Kidney glomerular epithelial cell (primary cell): ENCODE measurements at places on chromosomes 7 and 10.

GRCh38 chr10:5656737-5657579 lies 9.4 kb downstream of the ASB13 start:
- DNase-seq = no peak

DNA sequence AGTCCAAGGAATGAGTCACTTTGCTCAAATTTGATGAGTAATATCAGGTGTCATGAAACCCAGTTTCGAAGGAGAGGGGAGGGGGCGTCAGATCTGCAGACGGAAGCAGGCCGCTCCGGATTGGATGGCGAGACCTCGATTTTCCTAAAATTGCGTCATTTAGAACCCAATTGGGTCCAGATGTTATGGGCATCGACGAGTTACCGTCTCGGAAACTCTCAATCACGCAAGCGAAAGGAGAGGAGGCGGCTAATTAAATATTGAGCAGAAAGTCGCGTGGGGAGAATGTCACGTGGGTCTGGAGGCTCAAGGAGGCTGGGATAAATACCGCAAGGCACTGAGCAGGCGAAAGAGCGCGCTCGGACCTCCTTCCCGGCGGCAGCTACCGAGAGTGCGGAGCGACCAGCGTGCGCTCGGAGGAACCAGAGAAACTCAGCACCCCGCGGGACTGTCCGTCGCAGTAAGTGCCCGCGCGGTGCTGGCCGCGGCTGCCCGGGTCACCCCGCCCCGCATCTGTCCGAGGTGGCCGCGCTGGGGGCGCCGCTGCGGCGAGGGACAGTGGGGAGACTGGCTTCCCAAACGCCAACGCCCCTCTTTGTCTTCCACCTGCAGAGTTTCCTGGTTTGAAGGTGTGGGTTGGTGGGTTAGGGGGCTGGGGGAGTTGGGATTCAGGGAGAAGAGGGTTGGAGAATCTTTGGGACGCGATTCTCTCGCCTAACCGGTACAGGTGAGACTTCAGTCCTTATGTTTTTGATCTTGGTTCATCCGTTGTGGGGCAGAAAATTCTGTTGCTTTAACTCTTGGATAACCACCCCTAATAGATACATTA lies at the start of gene TAC1:
TSS of gene TAC1 (plus strand) at position 351 of the 829 bp plus-strand sequence. CDS start 527 bp downstream, outside the sequence.
- no peak for DNase-seq

- no peak for DNase-seq
Measured at GRCh38 chr7:28081016-28081415, 99.6 kb downstream of the JAZF1 start.

DNA sequence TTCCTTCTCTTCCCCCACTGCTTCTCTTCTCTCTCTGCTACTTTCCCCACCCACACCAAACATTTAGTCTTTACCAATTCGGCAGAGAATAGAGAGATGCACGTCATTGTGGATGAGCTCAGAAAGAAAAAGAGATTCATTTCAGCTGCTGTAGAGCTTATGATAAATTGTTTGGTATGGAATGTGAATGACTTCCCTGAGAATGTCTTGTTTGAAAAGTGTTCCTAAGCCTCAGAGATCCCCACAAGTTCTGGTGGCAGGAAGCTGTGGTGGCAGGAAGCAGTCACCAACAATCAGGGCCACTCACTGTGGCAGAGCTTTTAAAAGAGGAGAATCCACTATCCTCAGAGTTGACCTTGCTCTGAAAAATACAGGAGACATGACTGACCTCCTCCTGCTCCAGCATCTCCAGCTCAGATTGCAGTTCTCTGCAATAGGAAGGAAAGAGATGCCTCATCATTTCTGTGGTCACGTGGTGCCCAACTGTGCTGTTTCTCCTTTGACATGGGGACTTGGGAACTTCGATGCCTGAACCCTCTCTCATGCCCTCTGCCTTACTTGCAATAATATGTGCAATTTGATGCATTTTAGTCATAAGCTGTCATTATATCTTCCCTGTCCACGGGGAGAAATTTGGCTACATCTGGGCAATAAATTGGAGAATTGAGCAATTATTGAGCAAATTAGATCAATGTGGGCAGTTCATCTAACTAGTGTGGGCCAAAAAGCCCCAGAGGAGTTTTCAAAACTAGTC lies 76.5 kb downstream of the BMPER start:
- no peak for DNase-seq

DNA sequence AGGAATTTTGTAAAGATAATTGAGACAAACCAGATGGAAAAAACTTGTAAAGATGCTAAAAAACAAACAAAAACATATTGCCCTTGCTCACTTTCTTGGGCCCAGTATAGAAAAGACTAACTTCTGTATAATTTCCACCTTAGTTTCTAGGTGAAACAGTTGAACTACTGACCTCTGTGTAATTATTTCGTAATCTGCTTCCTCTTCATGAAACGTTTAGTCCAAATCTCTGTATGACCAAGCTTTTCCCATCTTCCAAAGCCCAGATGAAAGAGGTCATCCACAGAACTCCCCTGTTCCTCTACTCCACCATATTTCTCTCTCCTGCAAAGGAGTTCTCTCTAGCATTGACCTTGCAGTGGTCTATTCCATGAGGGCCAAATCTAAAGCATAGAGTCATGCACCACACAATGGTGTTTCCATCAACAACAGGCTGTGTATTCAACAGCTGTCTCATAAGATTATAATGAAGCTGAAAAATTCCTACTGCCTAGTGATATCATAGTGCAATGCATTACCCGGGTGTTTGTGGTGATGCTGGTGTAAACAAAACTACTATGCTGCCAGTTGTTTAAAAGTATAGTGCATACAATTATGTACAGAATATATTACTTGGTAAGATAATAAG lies 647.6 kb downstream of the TNS3 start:
- no peak for DNase-seq

- DNase-seq = no peak
Measured at GRCh38 chr7:2038931-2039728, 193.6 kb downstream of the MAD1L1 start.

GRCh38 chr7:4831723-4832495 lies 29.9 kb downstream of the PAPOLB start:
- no peak for DNase-seq

GRCh38 chr10:123463181-123463580 lies 203.0 kb upstream of the GPR26 start:
- DNase-seq = no peak

DNA sequence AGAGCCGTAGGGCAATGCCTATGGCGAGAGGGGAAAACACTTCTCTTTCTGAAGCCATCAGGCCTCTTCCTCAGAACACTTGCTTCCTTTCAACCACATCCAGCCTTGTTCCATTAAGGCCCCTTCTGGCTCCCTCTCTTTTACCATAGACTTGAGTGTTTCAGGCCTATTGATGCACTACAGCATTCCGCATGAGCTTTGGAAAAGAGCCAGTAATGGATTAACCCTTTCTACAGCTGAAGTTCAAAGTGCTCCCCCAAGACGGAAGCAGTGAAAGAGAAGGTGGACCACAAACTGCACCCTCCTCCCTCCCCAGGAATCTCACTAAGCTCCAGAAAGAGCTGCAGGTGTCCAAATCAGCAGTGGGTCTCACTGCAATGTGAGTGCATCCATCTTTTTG lies 102.7 kb upstream of the C7orf33 start:
- no peak for DNase-seq

DNA sequence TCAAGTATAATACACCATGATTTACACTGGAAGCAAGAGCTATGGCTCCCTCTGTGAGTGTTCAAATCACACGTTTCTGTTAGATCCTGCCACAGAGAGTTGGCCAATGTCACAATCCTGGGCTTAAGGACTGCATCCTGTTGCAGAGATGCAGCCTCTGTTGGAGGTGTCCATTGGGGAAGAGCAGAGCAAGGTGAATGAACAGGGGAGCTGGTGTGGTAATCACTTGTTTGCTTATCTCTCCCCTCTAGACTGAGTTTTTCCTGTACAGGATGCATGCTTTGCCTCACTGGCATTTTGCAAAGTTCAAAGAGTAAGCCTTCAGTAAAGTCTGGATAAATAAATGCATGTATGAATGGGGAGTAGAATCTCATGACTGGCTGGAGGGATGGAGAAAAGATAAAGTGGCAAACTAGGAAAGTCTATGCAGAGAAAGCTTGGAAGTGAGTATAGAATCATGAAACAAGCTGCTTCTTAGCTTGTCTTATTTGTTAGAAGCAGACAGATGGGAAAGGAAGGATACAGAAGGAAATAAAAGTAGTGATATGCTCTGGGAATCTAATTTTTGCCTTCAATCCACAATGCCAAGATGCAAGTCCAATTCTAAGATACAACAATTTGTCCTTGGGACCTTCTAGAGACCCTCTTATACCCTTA lies 605.9 kb downstream of the KCNMA1 start:
- no peak for DNase-seq
